ENCODE measurements at places on chromosomes 13 and 19.

GRCh38 chr19:53898636-53899341 is 10.3 kb upstream of the CACNG7 start:
- no peaks in the 10 kb centered on the region for H3K36me3 ChIP-seq
- DNase-seq, result no peak
- peaks cover 53% of the 10 kb centered on the region for H3K27me3 ChIP-seq

DNA sequence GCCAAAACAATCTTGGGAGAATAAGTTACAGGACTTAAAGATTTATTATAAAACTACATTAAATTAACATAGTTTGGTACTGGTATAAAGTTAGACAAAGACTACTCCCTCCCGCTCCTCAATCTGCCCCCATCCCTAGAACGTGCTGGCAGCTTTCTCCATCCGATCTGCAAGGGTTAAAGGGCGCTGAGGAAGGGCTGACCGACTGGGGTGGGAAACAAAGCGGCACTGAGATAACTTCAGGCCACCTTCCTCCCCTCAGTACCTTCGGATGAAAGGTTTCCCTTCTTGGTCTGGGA is 790 bp upstream of the SUGT1 start:
- peaks cover 10% of the 10 kb centered on the region for H3K36me3 ChIP-seq
- no peak overlapping the region for H3K4me3 ChIP-seq
- no peaks in the 10 kb centered on the region for H3K27me3 ChIP-seq
- peaks cover 16% of the 10 kb centered on the region for H3K4me1 ChIP-seq

GRCh38 chr19:17347361-17347760 is 10.0 kb downstream of the GTPBP3 start:
- H3K36me3 ChIP-seq, result peaks cover 2% of the 10 kb centered on the region
- H3K27ac ChIP-seq, result no peak overlapping the region
- peaks cover 8% of the 10 kb centered on the region for H3K27me3 ChIP-seq
- H3K4me1 ChIP-seq, result peaks cover 4% of the 10 kb centered on the region
- H3K4me3 ChIP-seq, result no peak overlapping the region

DNA sequence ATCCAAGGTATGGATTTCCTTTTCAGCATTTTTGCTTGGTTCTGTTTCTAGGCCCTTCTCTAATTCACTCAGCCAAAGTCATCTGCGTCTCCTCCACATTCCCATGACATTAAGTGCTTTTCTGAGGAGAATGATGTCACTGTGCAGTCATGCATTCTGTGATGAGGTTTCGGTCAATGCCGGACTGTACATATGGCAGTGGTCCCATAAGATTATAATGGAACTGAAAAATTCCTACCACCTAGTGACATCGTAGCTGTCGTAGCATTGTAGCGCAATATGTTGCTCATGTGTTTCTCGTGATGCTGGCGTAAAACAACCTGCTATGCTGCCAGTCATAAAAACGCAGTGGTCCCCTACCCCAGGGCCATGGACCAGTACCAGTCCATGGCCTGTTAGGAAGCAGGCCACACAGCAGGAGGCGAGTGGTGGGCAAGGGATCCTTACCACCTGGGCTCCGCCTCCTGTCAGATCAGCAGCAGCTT is 63.4 kb upstream of the TNFRSF19 start:
- no peaks in the 10 kb centered on the region for H3K4me1 ChIP-seq
- no peak overlapping the region for H3K4me3 ChIP-seq
- H3K27ac ChIP-seq, result no peak overlapping the region
- H3K27me3 ChIP-seq, result peaks cover 8% of the 10 kb centered on the region

GRCh38 chr19:16397791-16398529 is 73.3 kb downstream of the KLF2 start:
- peaks cover 21% of the 10 kb centered on the region for H3K36me3 ChIP-seq
- H3K4me3 ChIP-seq, result no peak overlapping the region
- H3K27me3 ChIP-seq, result no peaks in the 10 kb centered on the region
- no peak for DNase-seq
- no peak overlapping the region for H3K27ac ChIP-seq

- peak overlapping the region; percentile 88 for H3K27ac ChIP-seq
Observed at GRCh38 chr19:8831373-8831772, 731 bp downstream of the ZNF558 start.

- H3K36me3 ChIP-seq, result no peaks in the 10 kb centered on the region
- H3K4me1 ChIP-seq, result peaks cover 9% of the 10 kb centered on the region
- peak within 1 kb of the TSS; percentile 65 for H3K27ac ChIP-seq
- no peak for DNase-seq
- peak within 1 kb of the TSS; percentile 82 for H3K4me3 ChIP-seq
Observed at GRCh38 chr19:17245535-17245984, at the start of gene NR2F6. Gene NR2F6, minus strand, starts transcription at chr19:17245919. Its CDS starts 699 bp downstream, at chr19:17245220.

GRCh38 chr13:102626928-102627327 is 30.1 kb downstream of the TPP2 start:
- DNase-seq, result no peak
- H3K36me3 ChIP-seq, result peaks cover 34% of the 10 kb centered on the region
- no peaks in the 10 kb centered on the region for H3K4me1 ChIP-seq
- H3K27me3 ChIP-seq, result no peaks in the 10 kb centered on the region

- H3K4me3 ChIP-seq, result no peak overlapping the region
- no peaks in the 10 kb centered on the region for H3K4me1 ChIP-seq
- H3K27ac ChIP-seq, result no peak overlapping the region
- no peaks in the 10 kb centered on the region for H3K27me3 ChIP-seq
- no peaks in the 10 kb centered on the region for H3K36me3 ChIP-seq
- no peak for DNase-seq
Observed at GRCh38 chr13:58630794-58631193, 999.2 kb downstream of the PCDH17 start.

- no peaks in the 10 kb centered on the region for H3K4me1 ChIP-seq
- H3K27me3 ChIP-seq, result no peaks in the 10 kb centered on the region
- no peak overlapping the region for H3K27ac ChIP-seq
- H3K4me3 ChIP-seq, result no peak overlapping the region
Observed at GRCh38 chr19:58085348-58085875, 12.6 kb downstream of the ZSCAN18 start.

- H3K36me3 ChIP-seq, result no peaks in the 10 kb centered on the region
- H3K27me3 ChIP-seq, result no peaks in the 10 kb centered on the region
- no peak for DNase-seq
Observed at GRCh38 chr13:95298169-95298965, 2.9 kb downstream of the ABCC4 start.

GRCh38 chr19:18322318-18322758 is 538 bp downstream of the LSM4 start:
- DNase-seq, result peak; percentile 67
- peak overlapping the region; percentile 95 for H3K27ac ChIP-seq
- no peaks in the 10 kb centered on the region for H3K27me3 ChIP-seq
- H3K4me1 ChIP-seq, result peaks cover 53% of the 10 kb centered on the region
- peaks cover 33% of the 10 kb centered on the region for H3K36me3 ChIP-seq
- peak overlapping the region; percentile 83 for H3K4me3 ChIP-seq

GRCh38 chr19:15331419-15332310 is 674 bp downstream of the BRD4 start:
- H3K4me1 ChIP-seq, result peaks cover 52% of the 10 kb centered on the region
- peaks cover 16% of the 10 kb centered on the region for H3K36me3 ChIP-seq
- H3K27me3 ChIP-seq, result no peaks in the 10 kb centered on the region
- DNase-seq, result peak; percentile 67
- H3K4me3 ChIP-seq, result peak overlapping the region; percentile 97
- H3K27ac ChIP-seq, result peak overlapping the region; percentile 94

DNA sequence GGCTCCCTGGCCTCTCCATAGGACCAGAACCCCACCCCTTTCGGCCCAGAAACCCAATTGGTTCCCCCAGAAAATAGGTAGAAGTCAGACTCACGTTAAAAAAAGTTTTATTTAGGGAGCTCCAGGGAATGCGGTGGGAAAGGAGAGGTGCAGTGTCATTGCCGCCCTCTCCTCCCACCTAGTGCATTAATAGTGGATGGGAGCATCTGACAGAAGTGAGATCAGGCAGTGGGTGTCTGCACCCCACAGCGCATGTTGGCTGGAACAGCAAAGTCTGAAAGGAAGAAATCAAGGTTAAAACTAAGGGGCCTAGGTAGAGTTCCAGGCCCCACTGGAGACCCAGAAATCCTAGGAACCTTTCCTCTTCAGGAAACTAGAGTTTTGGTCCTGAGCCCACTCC is 2.1 kb upstream of the PHLDB3 start:
- DNase-seq, result no peak
- H3K4me1 ChIP-seq, result peaks cover 21% of the 10 kb centered on the region
- no peak overlapping the region for H3K27ac ChIP-seq
- H3K27me3 ChIP-seq, result no peaks in the 10 kb centered on the region
- no peak overlapping the region for H3K4me3 ChIP-seq
- H3K36me3 ChIP-seq, result peaks cover 21% of the 10 kb centered on the region

DNA sequence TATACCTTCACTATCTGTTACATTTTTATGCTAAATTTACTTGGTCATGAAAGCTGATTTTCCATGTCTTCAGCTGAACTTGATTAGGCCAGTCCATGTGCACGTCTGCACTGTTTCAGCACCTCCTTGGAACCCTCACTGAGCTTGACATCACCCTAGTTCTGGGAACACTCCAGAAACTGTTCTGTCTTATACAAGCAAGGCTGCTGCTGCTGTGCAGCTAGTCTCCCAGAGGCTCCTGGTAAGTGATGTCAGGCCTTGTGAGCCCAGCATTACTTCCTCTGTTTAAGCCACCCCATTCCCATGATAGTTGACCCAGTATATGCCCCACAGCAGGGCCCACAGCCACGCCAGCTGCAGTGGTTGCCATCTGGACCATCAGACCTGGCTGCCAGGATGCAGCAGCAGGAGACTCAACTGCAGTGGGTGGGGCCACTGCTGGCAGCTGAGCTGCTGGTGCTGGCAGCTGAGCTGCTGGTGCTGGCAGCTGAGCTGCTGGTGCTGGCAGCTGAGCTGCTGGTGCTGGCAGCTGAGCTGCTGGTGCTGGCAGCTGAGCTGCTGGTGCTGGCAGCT is 90.5 kb upstream of the AKAP11 start:
- peaks cover 14% of the 10 kb centered on the region for H3K36me3 ChIP-seq
- H3K4me1 ChIP-seq, result peaks cover under 1% of the 10 kb centered on the region
- H3K4me3 ChIP-seq, result no peak overlapping the region
- H3K27me3 ChIP-seq, result no peaks in the 10 kb centered on the region
- H3K27ac ChIP-seq, result no peak overlapping the region

GRCh38 chr13:92658293-92658692 is 568.3 kb upstream of the GPC6 start:
- H3K36me3 ChIP-seq, result no peaks in the 10 kb centered on the region
- no peaks in the 10 kb centered on the region for H3K4me1 ChIP-seq
- H3K27me3 ChIP-seq, result no peaks in the 10 kb centered on the region

DNA sequence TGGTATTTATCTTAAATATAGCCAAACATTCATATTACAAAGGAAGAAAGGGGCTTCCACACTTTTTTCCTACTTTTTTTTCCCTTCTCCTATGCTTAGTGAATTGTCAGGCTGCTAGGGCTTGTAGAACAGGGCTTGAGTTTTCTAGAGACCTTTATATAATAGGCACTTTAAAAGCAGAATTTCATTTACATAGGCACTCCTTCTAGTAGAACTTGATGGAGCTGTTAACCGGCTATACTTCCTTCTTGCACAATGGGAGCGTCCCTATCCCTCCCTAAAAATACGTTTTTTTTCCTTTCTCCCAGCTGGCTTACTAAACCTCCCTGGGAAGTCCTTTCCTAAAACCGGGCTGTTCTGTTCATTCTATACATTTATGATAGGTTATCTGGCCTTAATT is 1.1 kb downstream of the TRIM13 start:
- no peaks in the 10 kb centered on the region for H3K27me3 ChIP-seq
- peak overlapping the region; percentile 86 for H3K27ac ChIP-seq
- DNase-seq, result no peak
- peaks cover 22% of the 10 kb centered on the region for H3K36me3 ChIP-seq
- peaks cover 49% of the 10 kb centered on the region for H3K4me1 ChIP-seq

DNA sequence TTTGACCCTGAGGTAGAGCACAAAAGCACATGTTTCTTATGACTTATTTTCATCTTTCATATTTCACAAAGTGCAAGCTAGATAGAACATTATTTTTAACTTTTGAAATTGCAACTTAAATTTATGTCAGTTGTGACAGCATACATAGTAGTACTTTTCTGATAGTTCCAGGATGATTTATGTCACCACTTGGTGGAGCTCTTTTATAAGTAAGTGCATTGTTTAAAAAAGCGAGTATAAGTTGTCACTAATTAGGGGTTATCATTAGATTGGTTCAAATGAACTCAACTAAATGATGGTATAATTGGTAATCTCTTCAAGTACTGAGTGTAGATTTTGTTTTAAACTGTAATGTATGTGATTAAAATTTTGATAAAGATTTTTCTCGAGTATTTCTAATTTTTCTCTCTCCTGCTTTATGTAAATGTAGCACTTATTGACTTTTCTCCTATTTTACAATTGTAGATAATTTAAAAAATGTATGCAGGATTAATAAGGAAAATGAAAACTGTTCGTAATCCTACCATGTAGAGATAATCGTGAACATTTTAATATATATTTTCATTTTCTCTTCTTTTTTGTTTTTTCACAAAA is 31.1 kb downstream of the RB1 start:
- H3K27me3 ChIP-seq, result no peaks in the 10 kb centered on the region
- peaks cover 5% of the 10 kb centered on the region for H3K4me1 ChIP-seq
- no peak overlapping the region for H3K27ac ChIP-seq
- H3K36me3 ChIP-seq, result peaks cover 8% of the 10 kb centered on the region
- no peak overlapping the region for H3K4me3 ChIP-seq

- no peak overlapping the region for H3K27ac ChIP-seq
- H3K27me3 ChIP-seq, result no peaks in the 10 kb centered on the region
- H3K36me3 ChIP-seq, result peaks cover 91% of the 10 kb centered on the region
- no peak overlapping the region for H3K4me3 ChIP-seq
- DNase-seq, result no peak
Observed at GRCh38 chr19:11942843-11943108, 17.9 kb downstream of the ZNF700 start.

- no peak for DNase-seq
- H3K36me3 ChIP-seq, result peaks cover 11% of the 10 kb centered on the region
- H3K4me1 ChIP-seq, result peaks cover 44% of the 10 kb centered on the region
- H3K4me3 ChIP-seq, result peak overlapping the region; percentile 71
- H3K27ac ChIP-seq, result peak overlapping the region; percentile 10
Observed at GRCh38 chr19:54162884-54163283, 3.4 kb upstream of the LENG1 start.

DNA sequence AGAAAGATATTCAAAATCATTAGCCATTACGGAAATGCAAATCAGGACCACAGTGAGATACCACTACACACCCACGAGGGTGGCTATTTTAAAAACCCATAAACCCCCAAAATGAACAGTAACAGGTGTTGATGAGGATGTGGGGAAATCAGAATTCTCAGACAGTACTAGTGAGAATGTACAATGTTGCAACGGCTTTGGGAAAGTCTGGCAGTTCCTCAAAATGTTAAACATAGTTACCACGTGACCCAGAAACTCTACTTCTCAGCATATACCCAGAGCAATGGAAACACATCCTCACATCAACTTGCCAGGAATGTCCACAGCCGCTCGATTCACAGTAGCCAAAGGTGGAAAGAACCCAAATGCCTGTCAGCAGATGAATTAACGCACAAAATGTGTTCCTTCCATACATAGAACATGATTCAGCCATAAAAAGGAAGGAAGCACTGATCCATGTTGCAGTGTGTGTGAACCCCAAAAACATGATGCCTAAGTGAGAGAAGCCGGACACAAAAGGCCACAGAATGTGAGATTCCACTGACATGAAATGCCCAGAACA is 7.0 kb downstream of the PLVAP start:
- H3K27ac ChIP-seq, result no peak overlapping the region
- no peak for DNase-seq
- peaks cover 9% of the 10 kb centered on the region for H3K27me3 ChIP-seq
- no peaks in the 10 kb centered on the region for H3K36me3 ChIP-seq
- peaks cover 5% of the 10 kb centered on the region for H3K4me1 ChIP-seq

GRCh38 chr13:113625965-113626721 is 31.9 kb downstream of the ATP4B start:
- H3K4me1 ChIP-seq, result no peaks in the 10 kb centered on the region
- DNase-seq, result no peak
- H3K27me3 ChIP-seq, result no peaks in the 10 kb centered on the region
- no peak overlapping the region for H3K4me3 ChIP-seq
